ENCODE measurements at places on chromosomes 1 and 21.

DNA sequence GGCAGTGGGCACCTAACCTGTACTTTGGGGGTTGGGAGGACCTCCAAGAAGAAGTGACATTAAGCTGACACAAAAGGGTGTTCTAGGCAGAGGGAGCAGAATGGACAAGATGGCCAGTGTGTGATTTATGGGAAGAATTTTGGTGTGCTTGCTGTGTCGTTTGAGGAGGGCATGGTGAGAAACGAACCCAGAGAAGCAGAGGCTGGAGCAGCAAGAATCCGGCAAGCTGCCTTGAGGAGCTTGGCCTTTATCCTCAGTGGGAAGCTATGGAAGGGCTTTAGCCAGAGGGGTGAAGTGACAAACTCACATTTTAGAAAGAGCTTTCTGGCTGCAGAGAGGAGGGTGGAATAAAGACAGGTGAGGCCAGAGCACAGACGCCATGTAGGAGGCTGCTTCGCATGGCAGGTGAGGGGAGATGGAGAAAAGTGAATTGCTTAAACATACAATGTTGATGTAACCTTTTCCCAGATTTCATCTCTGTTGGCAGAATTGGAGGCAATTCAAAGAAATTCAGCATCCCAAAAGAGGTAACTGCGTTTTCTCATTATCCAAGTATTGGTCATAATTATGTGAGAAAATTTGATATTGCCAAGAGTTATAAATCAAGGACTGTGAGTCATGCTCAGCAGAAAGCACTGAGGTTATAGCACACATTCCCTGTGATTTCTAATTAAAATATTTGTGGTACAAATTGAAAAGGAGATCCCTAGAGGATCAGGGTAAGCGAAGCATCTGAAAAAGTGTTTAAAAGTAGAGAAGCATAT is 26.5 kb downstream of the TRIM45 start:
- DNase-seq, result no peak

GRCh38 chr1:76668046-76668445 is 199.2 kb upstream of the ST6GALNAC5 start:
- DNase-seq, result no peak

DNA sequence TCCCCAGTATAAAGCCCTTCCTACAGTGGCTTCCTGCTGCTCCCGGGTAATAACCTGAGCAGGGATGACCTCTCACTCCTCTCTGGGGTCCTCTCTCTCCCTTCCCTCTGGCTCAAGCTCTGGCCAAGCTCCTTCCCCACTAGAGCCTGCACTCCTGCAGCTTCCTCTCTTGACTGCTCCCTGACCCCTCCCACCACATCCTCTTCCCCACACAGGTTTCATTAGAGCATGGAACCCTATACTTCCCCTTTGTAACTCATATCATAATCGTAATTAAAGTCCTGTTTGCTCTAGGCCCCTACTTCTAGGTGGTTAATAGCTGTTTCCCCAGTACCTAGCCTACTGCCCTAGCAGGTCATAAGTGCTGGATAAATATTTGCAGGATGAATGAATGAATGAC is 146.2 kb downstream of the C1orf21 start:
- DNase-seq, result no peak

DNA sequence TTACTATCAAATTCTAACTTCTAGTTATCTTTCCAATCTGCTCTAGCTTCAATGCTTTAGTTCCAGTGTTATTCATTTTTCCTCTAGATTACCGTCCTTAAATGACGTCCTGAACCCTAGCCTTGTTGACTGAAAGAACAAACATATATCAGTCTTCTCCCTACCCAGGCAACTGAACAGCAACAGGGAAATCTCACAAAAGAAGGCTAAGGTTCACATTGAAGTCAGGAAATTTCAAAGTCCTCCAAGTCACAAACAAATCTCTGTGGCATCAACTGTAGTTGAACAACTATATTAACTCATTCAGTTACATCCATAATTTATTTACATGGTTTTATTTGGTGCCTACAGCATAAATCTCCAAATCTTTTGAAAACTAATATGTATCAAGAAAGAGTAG is 19.5 kb downstream of the FOXJ3 start:
- no peak for DNase-seq

DNA sequence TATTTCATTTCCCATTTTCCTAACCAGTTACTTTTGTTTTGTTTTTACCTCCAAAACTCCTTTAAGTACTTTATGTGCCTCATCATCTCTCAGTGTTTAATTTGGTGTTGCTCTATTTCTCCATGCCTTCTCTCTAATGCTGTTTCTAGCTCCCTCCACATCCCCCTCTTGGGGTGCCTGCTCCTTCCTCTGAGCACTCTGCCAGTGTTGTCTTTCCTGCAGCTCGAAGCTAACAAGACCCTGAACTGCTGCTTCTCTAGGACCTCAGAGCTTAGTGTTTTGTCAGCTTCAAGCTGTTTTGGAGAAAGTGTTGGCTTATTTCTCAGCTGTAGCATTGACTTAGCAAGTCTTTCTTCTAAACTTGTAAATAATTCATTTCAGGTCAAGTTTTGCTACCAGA is 290.6 kb downstream of the DPYD start:
- DNase-seq, result no peak

DNA sequence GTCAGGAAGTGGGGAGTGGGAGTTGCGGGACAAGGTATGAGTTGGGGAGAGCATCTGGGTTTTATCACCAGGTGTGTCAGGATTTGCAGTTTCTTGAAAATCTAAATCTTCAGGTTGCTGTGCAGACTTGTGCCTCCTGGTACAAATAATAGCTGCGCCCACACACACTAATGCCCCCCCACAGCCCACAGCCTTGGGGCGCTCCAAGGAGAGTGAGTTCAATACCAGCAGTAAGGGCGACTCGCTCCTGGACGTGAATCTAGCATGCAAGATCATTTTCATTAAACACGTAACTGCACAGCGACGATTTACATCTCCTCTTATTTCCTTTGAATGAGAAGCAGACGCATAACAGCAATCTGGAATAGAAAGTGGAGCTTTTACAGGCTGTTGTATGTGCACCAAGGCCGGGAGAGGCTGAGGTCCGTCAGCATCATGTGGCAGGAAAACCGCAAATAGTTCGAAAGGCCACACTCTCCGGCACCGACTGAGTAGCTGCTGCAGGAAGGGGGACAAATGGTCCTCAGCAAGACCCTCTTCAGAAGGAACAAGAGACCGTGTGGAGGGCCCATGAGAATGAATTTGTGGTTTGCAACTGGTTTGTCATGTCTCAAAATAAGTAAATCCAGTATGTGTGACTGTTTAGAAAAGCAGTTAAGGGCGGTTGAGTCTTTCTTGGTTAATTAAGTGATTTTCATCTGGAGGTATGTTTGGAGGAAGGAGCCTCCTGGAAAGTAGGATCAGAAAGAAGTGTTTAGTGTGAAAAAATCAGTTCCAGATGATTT is 439.5 kb downstream of the SMYD3 start:
- DNase-seq, result no peak

- DNase-seq, result no peak
Measured at GRCh38 chr1:108034396-108034795, 69.4 kb upstream of the VAV3 start.

- DNase-seq, result no peak
Measured at GRCh38 chr1:67646145-67647035, 38.6 kb upstream of the GADD45A start.

- no peak for DNase-seq
Measured at GRCh38 chr1:39508857-39509305, 17.4 kb downstream of the BMP8A start.

- peak; percentile 9 for DNase-seq
Measured at GRCh38 chr1:94237291-94238226, at the start of gene ARHGAP29. TSS of gene ARHGAP29 (minus strand) at chr1:94237584. CDS start at chr1:94231611, 5,973 bp downstream.

GRCh38 chr1:208928349-208929010 is 655.0 kb upstream of the CAMK1G start:
- no peak for DNase-seq

- DNase-seq, result no peak
Measured at GRCh38 chr1:180571060-180571831, 12.5 kb downstream of the OVAAL start.

- DNase-seq, result no peak
Measured at GRCh38 chr1:41863718-41864117, 55.0 kb downstream of the HIVEP3 start.

DNA sequence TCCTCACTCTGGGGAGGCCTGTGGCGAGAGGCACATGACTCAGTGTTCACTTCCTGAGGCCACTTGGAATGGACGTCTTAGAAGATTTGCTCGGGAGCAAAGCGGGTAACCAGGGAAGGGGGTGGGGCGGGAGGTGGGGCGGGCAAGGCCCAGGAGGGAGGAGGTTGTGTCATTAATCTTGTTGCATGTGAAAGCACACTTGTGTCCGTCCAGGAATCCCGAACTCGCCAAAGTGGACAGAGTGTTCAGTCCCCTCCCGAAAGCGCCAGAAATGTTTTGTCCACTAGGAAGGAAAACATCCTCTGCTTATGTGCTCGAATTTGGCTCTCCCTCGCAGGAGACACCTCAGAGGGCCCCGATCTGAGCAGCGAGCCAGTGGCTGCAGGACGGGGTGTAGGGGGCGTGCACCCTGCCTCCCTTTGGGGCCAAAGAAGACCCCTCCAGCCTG is 84.2 kb downstream of the SPSB1 start:
- DNase-seq, result no peak

- DNase-seq, result no peak
Measured at GRCh38 chr1:36864182-36864822, 170.0 kb downstream of the GRIK3 start.

All from activated T-helper 1 cell treated with Interleukin-2 at 50 U/mL for 16 hours (primary cell).